ENCODE measurements at places on chromosomes 6 and 20.
A peak's percentile ranks its signal among the peaks of the same experiment; 100 is the strongest.

- peak; percentile 67 for DNase-seq
These were observed 413 bp downstream of the PTPRA start for GRCh38 chr20:2873747-2874041.

GRCh38 chr20:20411402-20411801 lies 43.5 kb downstream of the INSM1 start:
- no peak for DNase-seq

DNA sequence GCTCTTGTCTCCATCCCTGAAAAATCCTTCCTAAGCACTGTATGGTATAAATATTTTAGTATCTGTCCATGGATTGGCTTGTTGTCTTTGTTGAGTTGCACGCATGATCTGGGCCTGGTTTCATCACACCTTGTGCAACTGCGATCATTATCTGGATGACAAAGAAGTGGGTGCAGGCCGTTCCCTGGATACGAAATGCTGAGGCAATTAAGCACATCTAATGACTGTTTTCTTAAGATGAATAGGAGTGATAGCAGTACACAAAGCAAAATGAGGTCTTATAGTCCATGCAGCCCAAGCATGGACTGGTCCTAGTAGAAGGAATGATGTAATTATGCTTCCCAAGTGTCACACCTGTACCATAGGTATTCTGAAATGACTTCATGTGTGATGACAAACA lies 47.8 kb downstream of the SLC35D3 start:
- no peak for DNase-seq

GRCh38 chr20:51413857-51414256 lies 128.7 kb downstream of the NFATC2 start:
- peak; percentile 34 for DNase-seq

DNA sequence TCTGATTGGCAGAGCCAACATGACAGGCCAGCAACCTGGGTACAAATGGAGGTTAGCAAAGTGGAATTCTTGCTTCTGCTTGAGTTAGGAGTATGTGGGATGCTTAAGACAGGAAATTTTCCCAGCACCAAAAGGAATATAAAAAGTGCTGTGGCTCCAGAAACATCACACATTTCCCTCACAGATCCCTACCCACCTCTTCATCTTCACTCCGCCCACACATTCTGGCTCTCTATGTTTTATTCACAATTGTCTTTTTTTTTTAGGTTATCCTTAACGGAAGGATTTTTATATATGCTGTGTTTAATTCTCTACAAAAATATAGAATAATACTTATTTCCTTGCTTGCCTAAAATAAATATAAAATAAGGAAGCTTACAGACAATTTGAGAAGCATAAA lies 563.3 kb upstream of the HS3ST5 start:
- DNase-seq = no peak

DNA sequence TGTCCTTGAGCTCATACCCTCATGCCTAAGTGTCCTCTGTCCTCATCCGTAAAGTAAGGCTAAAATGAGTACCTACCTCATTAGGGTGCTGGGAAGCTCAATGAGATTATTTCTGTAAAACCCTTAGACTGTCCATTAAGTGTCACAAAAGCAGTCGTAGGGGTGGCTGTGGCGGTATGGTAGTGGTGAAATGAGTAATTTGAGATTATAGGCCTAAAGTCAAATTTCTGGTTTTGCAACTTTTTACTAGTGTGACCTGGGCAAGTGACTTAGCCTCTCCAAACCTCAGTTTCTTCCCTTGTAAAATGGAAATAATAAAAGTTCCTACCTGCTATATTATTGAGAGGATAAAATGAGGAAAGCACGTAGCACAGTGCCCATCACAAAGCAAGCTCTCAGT lies 148.2 kb upstream of the AKAP12 start:
- DNase-seq = no peak

GRCh38 chr6:21078497-21078896 lies 515.1 kb upstream of the SOX4 start:
- no peak for DNase-seq

- no peak for DNase-seq
These were observed 102.5 kb downstream of the CD24 start for GRCh38 chr6:106872049-106872448.

DNA sequence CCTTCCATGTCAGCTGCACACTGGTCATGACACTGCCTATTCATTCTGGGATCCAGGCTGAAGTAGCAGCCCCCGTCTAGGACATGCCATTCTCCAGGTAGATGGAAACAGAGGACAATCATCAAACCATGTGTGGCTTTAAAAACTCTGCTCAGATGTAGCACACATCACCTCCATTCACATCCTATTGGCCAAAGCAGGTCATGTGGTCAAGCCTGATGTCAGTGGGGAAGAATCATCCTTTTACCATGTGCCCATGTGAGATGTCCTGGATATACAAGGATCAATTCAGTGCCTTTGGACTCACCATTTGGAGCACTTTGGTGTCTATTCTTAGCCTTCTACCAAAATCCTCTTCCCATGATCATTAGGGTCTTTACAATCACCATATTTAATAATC lies 99.5 kb downstream of the CDC5L start:
- no peak for DNase-seq

GRCh38 chr6:93992976-93993375 lies 573.6 kb upstream of the EPHA7 start:
- DNase-seq = no peak

- no peak for DNase-seq
These were observed 54.3 kb upstream of the BMP6 start for GRCh38 chr6:7671581-7671980.

DNA sequence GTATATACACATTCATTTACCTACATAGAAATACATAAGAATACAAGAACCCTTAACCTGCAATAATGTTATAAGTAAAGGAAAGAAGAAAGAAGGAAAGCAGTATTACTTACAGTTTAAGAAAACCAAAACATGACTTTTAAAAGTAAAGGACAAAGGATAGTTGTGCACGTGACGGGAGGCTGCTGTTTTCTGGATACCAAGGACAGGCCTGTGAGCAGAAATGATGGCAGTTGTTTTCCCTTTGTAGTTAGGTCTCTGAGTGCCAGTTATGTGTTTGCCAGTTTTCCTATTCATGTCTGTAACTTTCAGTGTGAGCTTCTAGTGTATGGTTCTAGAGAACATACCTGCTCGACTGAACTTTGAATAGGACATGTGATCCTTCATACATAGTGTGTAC lies 54.8 kb downstream of the FAM120B start:
- DNase-seq = no peak

- DNase-seq = no peak
These were observed 689.6 kb downstream of the DHX35 start for GRCh38 chr20:39651645-39652325.

DNA sequence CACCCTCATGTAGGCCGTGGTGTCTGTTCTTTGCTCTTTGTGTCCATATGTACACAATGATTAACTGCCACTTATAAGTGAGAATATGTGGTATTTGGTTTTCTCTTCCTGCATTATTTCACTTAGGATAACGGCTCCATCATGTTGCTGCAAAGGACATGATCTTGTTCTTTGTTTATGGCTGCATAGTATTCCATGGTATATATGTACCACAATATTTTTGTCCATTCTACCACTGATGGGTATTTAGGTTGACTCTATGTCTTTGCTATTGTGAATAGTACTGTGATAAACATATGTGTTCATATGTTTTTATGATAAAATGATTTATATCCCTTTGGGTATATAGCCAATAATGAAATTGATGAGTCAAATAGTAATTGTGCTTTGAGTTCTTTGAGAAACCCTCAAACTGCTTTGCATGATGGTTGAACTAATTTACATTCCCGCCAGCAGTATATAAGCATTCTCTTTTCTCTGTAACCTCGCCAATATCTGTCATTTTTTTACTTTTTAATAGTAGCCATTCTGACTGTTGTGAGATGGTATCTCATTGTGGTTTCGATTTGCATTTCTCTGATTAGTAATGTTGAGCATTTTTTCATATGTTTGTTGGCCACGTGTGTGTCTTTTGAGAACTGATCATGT lies 174.4 kb upstream of the NT5E start:
- DNase-seq = no peak

- no peak for DNase-seq
These were observed 1.6 kb downstream of the PPARD start for GRCh38 chr6:35343835-35344550.

GRCh38 chr6:82568290-82568993 lies 204.8 kb downstream of the TPBG start:
- DNase-seq = no peak

GRCh38 chr6:169568314-169569087 lies 133.3 kb downstream of the WDR27 start:
- DNase-seq = no peak

DNA sequence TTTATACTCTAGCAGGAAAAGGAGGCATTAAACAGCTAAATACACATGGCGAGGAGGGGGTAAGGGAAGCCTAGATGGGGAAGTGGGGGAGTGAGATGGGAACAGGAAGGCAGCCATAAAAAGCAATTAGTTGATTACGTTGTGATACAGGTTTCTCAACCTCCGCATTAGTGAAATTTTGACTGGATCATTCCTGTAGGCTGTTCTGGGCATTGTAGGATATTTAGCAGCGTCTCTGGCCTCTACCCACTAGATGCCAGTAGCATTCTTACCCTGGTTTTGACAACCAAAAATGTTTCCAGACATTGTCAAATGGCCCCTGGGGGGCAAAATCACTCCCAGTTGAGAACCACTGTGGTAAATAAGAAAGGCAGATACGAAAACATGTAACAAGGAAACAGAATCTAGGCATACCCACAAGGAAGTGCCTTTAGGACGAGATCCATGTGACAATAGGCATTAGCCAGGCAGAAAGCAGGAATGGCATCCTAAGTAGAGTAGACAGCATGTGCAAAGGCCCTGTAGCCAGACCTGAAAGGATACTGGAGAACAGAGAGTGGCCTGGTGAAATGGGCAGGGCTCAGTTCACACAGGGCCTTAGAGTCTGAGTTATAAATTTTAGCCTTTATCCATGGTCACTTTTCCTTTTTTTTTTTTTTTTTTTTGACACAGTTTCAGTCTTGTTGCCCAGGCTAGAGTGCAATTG lies 25.8 kb upstream of the PTPN1 start:
- no peak for DNase-seq
